ENCODE measurements at places on chromosomes 2 and 18.

DNA sequence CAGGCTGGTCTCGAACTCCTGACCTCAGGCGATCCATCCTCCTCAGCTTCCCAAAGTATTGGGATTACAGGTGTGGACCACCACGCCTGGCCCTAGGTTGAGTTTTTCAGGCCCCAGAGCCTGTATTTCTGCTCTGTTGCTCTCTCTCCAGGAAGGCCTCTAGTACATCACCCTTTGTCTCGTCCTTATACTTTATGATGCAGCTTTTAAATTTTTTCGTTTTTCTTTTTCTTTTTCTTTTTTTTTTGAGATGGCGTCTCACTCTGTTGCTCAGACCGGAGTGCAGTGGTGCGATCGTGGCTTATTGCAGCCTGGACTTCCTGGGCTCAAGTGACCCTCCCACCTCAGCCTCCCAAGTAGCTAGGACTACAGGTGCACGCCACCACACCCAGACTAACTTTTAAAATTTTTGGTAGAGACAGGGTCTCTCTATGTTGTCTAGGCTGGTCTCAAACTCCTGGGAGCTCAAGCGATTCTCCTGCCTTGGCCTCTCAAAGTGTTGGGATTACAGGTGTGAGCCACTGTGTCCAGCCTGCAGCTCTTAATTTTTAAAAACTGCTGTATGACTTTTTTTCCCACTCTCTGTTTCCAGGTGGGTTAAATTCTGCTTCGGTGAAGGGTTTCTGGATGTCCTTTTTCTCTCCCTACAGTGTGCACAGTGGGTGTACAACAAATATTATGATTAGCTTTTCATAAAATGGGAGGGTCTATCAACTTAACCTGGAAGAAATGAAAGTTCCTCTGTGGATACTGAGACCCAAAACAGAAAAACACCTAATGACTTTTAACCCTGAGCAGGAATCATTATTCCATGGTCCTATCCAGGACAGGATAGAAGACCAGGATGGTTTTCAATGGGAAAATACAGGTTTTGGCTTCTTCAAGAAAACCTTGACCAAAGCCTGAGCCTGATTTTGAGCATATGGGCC is 47.9 kb downstream of the DDX1 start:
- no peak for DNase-seq

DNA sequence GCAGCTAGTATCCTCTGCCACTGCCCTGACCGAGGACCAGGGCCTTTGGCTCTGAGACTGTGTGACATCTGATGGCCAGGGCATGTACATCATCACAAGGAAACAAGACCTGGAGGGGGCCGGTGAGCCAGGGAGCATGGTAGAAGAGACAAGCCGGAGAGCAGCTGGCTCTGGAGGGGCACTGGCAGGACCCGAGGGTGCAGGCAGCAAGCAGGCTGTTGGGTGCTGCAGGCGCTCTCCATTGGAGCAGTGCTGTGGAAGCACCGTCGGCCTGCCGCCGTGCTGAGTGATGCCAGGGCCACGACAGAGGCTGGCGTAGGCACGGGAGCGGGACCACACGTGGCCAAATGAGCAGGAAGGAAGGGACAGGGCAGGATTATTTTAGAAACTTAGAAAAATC is 335.2 kb downstream of the GBX2 start:
- DNase-seq, result no peak

DNA sequence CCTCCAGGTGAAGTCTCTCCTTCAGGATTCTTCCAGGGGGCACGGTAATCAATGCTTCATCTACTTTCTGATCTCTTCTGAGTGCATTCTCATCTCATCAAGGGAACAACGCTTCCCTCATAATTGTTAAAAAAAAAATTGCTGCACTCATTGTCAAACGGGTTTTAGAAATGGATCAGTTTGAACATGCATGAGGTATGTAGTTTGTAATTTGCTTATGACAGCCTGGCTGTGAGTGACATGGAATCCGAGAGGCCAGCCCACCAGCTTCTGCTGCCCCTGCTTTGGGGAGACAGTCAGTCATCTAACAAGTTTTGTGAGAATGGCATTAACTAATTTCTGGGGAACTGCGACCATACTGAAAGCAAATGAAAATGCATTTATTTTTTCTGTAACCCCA is 791.9 kb upstream of the SOX11 start:
- no peak for DNase-seq

- DNase-seq, result no peak
Measured at GRCh38 chr2:120396013-120396860, 50.3 kb downstream of the INHBB start.

DNA sequence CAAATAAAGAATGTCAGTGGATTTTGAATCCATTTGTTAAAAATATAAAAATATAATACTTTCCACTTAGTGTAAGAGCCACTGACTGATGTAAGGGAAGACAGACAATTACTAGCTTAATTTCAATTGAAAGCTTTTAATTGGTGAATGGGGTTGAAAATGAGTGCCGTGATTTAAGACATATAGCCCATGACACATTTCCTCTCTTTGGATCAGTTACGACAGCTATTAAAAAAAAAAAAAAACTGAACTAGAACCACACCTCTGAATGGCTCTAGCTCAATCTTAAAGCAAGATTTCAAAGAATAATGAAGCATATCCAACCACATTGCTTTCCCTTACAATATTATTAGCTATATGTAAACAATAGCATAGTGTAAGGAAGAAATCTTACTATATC is 44.0 kb downstream of the CIB4 start:
- DNase-seq, result no peak

GRCh38 chr18:78390348-78390951 is 589.2 kb upstream of the SALL3 start:
- DNase-seq, result no peak

DNA sequence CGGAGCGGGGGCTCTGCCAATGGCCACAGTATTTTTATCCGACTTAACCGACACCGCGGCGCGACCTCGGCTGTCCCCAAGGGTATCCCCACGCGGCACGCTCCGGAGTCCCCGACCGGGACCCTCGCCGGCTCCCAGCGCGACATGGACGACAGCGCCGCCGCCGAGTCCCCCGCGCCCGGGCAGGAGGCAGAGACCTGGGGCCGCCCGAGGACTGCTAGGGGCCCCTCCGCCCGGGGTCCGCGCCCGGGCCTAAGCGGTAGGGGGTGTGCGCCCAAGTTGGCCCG is 468 bp downstream of the UXS1 start:
- no peak for DNase-seq

GRCh38 chr2:28084564-28084963 is 194.0 kb downstream of the BABAM2 start:
- no peak for DNase-seq
